Activated CD4-positive, alpha-beta T cell treated with anti-CD3 and anti-CD28 coated beads, Interleukin-2, amount 10 ng/mL, durations not matched to agents 7 days and 5 days (primary cell): ENCODE measurements at places on chromosomes 5 and 9. TPM values are rescaled to one million over a fixed set of nuclear protein-coding genes. Genes with fewer than 3 reads are reported as not detected.

GRCh38 chr5:171633776-171634470, 151.7 kb upstream of the SMIM23 start:
- DNase-seq, result no peak

DNA sequence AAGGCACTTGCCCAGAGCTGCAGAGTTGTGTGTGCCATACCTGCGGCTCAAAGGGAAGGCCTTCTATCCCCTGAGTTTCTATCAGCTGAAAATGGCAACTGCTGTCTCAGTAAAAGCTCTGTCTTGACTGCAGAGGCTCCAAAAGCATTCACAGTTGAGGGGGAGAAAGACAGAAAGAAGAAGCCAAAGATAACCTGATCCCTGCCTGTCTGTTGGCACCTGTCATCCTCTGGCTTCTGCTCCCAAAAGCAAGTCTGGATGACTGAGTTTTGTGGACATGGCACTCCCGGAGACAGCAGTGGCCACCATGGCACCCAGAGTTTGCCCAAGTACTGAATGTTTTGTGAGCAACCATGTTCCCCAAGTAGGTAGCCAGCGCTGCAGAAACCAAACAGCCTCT, 176.6 kb downstream of the NR3C1 start:
- DNase-seq, result no peak

DNA sequence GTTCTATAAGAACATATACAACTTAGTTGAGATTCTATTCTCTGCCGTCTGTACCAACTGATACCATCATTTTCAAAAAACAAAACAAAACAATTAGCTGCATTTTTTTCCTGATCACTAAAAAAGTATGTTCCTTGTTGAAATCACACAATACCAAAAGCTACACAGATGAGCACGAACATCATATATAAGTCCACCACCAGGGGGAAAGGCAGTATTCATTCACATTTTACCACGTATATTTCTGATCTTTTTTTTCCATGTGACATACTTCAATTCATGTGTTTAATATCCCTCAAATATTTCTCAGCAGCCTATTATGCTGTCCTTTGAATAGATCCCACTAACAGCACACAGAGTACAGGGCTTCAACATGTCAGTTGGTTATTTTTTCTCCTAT, 40.6 kb downstream of the IRX2 start:
- no peak for DNase-seq

DNA sequence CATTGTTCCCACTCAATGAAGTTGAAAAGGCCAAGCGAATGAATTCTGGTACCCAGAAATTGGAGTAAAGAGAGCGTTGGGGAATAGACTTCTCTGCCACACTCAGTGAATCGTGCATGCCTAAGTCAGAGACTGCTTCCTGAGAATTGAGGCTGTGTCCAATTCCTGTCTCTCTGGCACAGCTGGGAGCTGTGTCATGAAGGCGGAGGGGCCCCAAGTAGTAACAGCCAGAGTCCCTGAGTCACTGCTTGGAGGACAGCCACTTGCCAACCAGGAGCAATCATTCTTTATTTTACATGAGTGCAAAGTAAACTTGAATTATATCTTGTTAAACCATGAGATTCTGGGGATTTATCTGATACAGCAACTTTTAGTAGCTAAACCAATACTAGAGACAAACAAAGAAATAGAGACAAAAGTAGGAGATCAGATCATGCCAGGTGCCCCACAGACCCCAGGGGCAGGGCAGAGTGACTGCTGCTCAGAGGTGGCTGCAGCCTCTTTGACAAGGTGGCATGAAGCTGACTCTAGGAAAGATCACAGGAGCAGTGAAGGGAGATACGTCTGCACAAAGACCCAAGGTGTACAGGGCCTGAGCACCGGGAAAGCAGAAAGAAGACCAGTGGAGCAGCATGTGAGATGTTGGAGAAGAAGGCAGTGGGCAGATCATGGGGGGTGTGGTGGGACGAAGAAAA, 246.0 kb downstream of the GADD45G start:
- DNase-seq, result no peak

- DNase-seq, result no peak
These were observed 1.4 kb upstream of the NDFIP1 start for GRCh38 chr5:142107036-142107735.

GRCh38 chr5:103718108-103718507, 155.5 kb upstream of the NUDT12 start:
- DNase-seq, result no peak

DNA sequence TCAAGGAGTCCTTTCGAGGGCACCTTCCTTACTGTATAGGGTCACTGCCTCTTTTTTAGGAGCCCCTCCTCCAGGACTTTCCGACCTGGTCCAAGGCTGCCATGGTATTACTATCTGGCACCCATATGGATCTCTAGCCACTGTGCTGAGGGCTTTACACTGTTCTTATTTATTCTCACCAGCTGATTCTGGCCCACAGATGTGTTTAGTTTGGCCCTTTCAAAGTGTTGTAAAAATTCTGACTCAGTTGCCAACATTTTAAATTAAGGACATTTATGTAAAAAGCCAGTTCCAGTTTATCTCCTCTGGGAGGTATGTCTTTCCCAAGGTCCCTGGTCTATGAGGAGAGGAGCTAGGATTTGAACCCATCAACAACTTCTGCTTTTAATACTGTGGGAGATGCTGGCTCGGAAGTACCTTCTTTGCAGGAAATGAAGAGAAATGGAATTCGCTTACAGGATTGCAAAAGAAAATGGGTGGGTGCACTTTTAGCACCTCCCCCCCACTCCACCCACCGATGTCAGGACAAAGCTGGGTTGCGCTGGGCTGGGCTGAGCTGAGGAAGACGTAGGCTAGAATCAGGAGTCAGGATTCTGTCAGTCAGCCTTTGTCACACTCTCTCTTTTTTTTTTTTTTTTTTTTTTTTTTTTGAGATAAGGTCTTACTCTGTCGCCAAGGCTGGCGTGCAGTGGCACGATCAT, 7.8 kb downstream of the JADE2 start:
- DNase-seq, result no peak

- no peak for DNase-seq
These were observed 30.5 kb upstream of the MSH3 start for GRCh38 chr5:80623999-80624398.

GRCh38 chr9:93280661-93281259, 96.8 kb downstream of the WNK2 start:
- no peak for DNase-seq

DNA sequence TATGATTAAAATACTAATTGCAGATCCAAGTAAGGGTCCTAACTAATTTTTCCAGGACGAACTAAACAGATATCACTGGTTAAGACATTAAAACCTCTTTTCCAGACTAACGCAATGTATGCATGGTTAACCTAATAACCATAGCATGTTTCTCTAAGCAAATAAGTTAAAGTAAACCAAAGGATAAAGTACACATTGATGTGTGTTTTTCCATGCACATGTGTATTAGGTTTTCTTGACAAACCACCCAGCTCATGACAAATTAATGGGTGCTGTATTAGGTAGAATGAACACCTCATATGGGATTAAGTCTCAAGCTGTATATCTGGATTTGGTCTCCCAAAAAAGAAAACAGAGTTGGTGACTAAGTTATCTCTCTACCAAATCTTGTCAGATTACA, 45.6 kb downstream of the ANKH start:
- no peak for DNase-seq

DNA sequence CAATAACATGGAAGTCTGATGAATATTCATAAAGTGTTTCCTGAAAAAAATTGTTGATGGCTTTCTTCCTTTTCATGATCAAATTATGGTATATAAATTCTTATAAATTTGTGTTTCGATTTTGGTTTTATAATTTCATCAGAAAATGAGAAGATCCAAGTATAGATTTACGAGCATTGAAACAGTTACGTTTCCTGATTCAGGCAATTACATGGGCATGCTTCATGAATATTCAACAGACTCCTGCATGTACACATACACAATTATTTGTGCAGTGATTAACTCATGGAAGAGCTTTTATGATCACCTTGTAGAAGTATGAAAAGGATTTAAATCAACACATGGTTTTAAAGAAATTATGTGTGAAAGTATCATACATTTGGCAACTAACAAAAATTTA, 136.7 kb downstream of the MPDZ start:
- no peak for DNase-seq

DNA sequence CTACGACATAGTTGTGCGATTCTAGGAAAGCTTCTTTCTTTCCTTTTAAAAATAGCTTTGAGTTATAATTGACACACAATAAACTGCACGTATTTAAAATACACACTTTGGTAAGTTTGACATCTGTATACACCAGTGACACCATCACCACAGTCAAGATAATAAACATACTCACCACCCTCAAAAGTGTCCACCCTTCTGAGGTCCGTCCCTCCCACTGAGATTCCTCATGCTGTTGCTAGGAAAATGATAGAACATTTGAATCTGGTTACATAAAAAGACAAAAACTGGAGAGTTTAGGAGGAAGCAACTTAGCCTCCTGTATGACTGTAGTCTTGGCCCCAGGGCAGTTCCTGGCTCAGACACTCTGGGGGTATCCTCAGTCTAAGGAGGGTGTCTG, 17.2 kb downstream of the S100Z start:
- no peak for DNase-seq

DNA sequence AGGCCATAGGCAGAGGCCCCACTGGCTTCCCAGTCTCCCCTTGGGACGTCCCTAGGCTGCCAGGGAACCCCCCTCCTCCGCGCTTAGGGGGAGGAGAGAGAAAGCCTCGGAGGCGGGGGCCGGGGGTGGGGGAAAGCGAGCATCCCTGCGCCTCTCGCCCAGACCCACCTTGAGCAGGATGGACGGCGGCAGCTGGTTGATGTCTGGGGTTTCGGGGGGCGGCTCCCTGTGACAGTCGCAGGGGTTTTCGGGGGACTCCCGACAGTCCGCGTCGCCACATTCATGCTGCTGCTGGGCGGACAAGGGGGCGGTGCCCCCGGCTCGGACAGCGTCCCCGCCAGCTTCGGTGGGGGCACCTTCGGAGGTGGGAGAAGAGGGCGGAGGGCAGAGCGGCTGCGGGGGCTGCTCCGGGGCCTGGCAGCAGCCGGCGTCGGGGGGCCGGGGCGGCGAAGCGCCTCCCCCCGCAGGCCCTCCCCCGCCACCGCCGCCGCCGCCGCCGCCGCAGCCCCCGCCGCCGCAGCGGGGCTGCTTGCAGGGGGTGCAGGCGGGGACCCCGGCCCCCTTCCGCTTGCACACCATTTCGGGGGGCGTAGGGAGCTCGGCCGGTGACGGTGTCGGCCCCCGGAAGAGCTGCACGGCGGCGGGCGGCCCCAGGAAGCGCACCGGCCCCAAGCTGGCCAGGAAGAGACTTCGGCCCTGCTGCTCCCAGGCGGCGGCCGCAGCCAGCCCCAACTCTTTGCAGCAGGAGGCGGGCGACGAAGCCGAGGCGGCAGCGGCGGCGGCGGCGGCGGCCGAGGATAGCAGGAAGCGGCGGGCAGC, 1.2 kb downstream of the FBXL17 start:
- peak; percentile 35 for DNase-seq

The COMMD10 gene
- 24.8 TPM for total RNA-seq

The MARCOL gene
- total RNA-seq, result not detected

The DMXL1 gene
- total RNA-seq, result 28.4 TPM

The CCT5 gene
- 224 TPM for total RNA-seq

The ABCA2 gene
- 67.7 TPM for total RNA-seq
